DMS 273 treated with DMSO at 0.1 percent for 48 hours (cell line): ENCODE measurements at places on chromosomes 6 and 20.

DNA sequence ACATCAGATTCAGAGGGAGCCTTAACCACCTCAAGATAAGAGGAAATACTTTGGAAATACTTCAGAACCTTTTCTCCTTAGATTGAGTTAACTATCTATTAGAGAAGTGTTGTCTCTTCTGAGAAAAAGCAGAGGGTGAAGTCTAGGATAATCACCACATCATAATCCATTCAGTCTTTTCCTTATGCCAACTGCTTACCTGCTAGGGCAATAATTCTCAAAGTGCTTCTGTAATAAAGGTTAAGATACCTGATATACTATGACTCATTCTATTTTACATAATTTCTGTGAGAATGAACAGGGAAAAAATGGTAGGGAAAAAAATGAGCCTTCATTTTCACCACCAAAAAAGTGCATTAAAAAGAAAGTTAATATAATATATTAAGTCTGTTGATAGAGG is 70.1 kb upstream of the LOC128125822 start:
- no peak for DNase-seq

GRCh38 chr6:39243809-39244208 is 14.5 kb upstream of the KCNK5 start:
- DNase-seq, result no peak

DNA sequence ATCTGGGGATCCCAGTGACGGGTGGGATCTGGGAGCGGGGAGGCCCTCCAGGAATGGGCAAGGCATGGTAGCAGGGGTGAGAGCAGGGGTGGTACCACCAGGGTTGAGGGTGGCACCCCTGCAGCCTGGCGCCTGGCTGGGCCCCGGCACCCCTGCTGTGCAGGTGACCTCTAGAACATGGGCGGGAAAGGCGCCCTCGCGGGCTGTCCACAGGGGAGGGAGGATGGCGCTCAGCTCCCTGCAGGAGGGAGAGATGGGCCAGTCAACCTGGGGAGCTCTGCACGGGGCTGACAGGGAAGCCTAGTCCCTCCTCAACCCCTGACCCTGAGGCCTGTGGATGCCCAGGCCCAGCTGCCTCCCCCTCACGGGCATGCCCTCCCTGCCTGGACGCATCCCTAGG is 61.6 kb upstream of the SLCO4A1 start:
- no peak for DNase-seq

GRCh38 chr6:72913797-72914196 is 291.9 kb downstream of the KCNQ5 start:
- no peak for DNase-seq

DNA sequence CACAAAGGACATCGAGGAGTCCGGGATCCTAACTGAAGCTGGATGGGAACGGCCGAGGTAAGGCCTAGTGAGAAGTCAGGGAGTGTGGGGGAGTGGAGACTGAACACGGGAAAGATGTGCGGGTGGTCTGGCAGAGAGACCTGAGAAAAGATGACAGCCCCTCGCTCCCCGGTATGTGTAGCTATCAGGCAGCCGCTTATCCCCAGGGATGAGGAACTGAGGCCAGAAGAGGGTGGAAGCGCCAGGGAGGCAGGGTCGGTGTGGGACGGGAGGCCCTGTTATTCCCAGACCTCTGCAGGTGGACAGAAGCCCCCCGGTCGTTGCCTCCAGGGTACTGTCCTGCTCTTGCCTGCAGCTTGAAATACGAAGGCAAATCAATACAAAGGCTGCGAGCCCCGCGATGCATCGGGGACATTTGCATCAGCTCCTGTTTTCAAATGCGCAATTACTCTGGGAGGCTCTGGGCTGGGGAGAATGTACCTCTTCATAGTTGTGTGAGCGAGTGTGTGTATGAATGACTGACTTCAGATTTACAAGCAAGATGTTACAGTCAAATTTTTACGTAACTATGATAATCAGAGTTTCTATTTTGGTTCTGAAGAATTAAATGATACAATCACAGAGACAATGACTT is 221.3 kb downstream of the QKI start:
- no peak for DNase-seq

DNA sequence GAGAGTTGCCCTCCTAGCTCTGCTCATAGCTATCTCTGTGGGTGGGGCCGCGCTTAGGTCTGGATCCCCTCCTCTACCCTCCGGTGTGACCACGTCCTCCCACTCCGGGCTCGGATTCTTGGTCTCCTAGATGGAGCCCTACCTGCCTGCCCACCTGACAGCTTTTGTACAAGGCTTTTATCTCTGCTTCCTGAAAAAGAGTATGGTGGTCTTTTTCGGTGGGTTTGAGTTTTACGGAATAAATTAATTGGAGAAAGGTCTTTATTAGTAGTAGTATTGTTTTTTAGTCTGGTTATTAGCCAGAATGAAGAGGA is 773 bp downstream of the SMAP1 start:
- no peak for DNase-seq

GRCh38 chr20:50292591-50293283 is 102.1 kb downstream of the CEBPB start:
- DNase-seq, result no peak

GRCh38 chr6:32972353-32973143 is 4.2 kb downstream of the BRD2 start:
- peak; percentile 56 for DNase-seq
